ENCODE measurements at places on chromosomes 1 and 21. TPM values are rescaled to one million over a fixed set of nuclear protein-coding genes. Genes with fewer than 3 reads are reported as not detected.

DNA sequence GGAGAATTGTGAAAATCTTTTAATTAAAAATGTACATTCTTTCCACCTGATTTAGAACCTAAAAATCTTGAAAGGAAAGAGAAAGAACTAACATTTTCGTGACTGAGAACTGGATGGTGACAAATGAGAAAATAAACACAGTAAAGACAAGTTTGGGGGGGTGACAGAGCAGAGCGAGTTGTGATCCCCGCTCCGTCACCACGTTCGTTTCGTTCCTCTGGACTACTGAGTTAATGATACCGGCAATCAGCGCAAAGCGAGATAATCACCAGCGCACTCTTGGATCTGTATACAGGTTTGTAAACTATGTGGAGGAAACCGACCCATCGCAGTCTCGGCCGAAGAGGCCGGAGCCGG lies 31.2 kb upstream of the CFAP126 start:
- no peak for DNase-seq

- DNase-seq = no peak
These were observed 24.1 kb downstream of the BCL9 start for GRCh38 chr1:147565189-147565980.

The DPYD gene
- 64.8 TPM for total RNA-seq

- DNase-seq = peak; percentile 73
These were observed 8.0 kb downstream of the SDHB start for GRCh38 chr1:17045634-17046333.

DNA sequence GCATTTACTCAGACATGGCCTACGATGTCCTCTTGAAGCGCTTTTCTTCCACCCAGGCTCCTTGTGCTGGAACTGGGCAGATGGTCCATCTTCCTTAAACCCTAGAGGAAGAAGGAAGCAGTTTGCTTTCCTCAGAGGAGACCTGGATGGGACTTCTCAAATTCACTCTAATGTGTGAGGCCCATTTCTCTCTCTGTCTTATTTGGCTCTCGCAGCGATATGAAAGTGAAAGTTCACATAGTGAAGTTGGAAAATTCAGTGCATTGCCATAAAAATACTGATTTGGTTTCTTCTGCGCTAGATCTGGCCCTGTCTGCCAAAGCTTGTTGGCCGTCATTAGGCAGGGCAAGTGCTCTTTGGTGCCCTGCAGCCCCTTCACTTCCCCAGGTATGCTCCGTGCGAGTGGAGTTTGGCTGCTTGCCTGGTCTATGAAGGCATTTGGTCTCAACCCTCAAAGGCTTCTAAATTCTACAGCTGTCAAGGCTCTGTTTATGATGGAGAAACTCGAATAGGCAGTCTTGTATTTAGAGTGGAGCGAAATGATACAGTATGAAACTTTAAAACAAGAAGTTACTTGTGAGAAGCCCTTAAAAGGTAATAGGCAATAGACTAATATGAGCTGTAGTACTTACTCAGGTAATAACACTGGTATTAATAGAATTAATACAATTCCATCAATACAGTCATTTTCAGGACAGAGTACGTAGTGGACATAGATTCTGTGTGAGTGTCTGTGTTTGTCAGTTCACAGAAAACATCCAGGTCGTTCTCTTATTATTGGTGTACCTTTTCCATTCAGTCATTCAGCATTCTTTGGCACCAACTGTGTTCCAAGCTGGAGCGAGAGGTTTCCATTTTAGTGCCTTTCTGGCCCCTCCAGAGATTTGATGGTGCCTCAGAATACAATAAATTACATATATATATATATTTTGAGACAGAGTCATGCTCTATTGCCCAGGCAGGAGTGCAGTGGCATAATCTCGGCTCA lies 20.5 kb downstream of the SZRD1 start:
- DNase-seq = no peak

GRCh38 chr1:221743416-221744208 lies 1.7 kb upstream of the DUSP10 start:
- no peak for DNase-seq

- DNase-seq = no peak
These were observed 151.8 kb downstream of the SETD4 start for GRCh38 chr21:35908311-35909078.

- DNase-seq = peak; percentile 57
These were observed at the start of gene FABP3 for GRCh38 chr1:31373056-31373896. Gene FABP3, minus strand, starts transcription at chr1:31373076. Its CDS starts 62 bp downstream, at chr1:31373014.

DNA sequence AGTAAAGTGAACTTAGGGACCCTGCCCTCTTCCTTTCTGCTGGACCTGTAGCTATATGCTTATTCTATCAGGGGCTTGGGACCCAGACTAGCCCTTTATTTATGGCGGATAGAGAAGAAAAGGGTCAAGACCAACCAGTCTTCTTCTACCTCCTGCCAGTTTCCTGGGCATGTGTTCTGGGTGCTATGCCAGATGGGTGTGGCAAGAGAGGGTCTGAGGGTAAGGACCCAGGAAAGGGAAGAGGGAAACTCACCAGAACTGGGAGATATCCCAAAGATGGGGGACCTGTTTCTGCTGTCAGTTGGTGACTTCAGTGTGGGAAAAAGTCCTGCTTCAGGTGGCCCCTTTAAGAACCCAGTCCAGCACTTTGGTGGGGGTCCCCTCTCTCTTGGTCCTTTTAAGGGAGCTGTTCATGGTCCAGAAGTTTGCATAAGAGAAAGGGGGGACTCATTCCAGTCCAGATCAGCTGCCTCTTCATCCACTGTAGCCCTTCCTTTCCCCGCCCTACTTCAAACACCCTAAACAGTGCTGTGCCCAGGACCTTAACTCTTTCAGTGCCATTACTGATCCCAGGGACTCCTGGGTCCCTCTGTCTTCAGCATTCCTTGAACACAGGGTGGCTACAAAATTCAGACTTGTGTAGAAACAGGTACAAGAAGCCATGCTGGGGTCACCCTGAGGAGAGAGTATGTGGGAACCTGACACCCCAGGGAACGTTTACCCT lies 18.4 kb downstream of the SSR2 start:
- DNase-seq = no peak

DNA sequence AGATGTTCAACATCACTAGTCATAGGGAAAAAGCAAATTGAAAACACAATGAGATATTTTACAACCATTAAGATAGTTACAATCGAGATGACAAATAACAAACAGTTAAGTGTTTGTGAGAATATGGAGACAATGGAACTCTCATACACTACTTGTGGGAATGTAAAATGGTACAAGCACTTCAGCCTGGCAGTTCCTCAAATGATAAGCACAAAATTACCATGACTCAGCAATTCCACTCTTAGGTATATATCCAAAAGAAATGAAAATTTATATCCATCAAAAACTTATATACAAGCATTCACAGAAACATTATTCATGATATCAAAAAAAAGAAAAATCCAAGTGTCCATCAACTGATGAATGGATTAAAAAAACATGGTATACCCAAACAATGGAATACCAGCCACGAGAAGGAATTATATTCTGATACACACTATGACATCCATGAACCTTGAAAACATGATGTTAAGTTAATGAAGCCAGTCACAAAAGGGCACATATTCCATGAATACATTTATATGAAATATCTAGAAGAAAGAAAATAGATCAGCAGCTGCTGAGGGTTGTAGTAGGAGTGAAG lies 76.4 kb downstream of the EVI5 start:
- no peak for DNase-seq

DNA sequence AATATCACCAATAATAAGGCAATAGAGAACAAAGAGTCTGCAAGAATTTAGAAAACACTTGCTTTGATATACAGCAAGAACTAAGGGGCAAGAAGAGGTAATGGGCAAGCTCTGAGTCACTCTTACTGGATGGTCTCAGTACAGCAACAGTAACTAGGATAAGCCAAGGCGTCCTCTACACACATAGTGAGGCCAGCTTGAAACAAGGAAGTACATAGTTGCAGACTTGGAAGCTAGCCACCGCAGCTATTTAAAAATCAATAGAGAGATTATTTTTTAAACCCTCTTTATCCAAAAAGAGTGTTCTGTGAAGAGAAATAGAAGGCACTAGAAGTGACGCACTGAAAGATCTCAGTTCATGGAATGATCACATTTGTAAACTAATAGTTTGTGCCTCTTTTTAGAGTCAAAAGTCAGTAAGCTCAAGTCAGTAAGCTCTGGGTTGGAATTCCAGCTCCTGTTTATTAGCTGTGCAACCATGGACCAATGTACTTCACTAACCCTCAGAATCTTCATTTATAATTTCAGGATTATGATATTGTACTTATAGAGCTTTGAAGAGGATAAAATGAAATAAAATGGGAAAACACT lies 118.6 kb downstream of the AKT3 start:
- DNase-seq = no peak

GRCh38 chr1:111179968-111180533 lies 20.4 kb downstream of the DENND2D start:
- DNase-seq = no peak

The CLDN14 gene
- total RNA-seq = not detected

DNA sequence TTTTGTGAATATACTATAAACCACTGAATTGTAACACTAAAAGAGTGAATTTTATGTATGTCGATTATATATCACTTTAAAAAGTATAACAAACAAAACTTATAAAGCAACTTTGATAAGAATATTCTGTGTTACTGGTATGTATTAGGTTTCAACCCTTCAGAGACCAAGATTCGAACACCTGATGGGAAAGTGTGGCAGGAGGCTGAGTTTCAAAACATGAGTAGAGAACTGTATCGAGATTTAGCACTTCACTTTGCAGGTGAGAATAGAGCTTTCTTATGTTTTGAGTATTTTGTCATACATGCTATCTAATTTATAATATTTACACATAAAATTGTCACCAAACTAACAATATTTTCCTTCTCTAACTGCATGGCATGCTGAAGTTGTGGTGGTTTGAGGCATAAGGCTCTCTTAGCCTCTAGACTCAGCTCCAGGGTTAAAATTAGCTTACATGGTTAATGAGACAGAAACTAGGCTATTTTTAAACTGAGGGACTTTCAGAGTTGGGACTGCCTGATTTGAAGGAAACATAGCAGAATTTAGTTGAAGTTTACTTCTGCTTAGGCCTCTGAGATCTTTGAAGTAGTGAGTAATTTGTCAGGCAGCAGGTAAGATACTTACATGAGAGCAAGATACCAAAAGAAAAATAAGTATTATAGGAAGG lies 48.6 kb downstream of the CEP350 start:
- no peak for DNase-seq

DNA sequence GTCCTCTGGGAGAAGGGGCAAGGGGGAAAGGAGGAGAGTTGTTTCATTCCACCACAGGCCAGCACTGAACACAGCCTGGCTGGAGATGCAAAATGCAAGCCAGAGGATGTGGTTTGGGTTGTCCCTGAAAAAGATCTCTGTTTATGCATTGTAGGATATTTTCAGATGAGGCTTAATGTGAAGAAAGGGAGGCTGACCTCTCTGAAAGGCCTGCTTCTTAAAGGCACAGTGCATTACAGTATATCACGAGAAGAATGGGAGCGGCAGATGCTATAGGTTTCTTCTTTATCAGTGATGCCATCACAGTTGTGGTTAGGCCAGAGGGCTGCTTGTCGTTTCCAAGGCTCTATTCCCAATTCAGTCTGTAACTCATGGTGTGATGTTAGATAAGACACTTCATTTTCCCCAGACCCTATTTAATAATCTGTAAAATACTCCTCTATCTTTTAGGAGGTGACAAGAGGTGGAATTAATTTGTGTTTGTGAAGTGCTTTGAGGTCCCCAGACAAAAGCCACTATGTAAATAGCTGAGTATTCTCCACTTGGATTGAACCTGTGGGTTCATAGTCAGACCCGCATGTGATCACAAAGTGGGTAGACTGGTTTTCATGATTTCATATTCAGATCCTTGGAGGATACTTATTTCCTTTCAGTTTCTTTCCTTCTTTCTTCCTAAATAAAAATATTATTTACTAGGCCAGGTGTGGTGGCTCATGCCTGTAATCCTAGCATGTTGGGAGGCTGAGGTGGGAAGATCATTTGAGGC lies 76.5 kb upstream of the WDR26 start:
- DNase-seq = peak; percentile 28

The CACNA1S gene
- not detected for total RNA-seq

The MYOM3 gene
- 0.06 TPM for total RNA-seq

The HTR6 gene
- not detected for total RNA-seq

DNA sequence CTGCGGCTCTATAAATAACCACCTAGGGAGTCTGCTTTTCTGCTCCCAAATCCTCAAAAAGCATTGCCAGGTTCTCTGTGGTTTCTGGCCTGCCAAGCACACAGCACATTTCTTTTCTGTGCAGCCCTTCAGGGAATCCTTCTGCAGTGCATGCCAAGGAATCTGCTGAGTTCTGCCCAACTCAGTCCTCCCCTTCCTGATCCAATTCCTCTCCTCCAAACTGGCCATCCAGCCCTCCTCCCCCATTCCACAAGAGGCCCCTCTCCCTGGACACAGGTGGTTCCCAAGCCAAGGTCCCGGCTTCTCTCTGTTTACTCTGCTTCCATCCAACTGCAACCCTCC lies 61.8 kb downstream of the HIVEP3 start:
- DNase-seq = no peak

DNA sequence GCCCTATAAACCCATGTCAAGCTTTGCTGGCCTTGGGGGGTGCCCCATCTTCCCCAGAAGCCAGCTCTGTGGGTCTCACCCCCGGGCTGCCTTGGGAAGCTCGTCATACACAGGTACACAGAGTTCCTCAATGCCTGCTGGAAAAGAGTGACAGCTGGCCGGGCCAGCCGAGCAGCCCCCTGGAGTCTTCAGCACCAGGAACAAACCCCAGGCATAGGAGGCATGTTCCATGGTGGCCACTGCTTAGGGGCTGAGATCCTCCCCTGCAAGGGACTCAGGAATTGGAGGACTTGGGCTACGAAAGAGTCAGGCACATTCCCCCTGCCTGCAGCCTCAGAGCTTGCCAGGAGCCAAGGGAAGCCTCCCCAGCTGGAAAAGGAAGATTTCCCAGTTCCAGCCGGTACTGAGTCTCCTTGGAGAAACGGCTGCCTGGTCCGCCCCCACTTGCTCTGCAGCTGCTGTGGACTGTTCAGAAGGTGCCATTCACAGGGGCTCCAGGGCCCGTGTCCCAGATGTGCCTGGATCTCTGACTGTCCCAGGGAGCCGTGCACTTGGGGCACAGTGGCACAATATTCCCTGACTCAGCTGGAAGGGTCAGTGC lies 89.5 kb downstream of the STUM start:
- DNase-seq = no peak

The SPRR2F gene
- total RNA-seq = not detected

- DNase-seq = no peak
These were observed 5.3 kb downstream of the TCHH start for GRCh38 chr1:152109998-152110294.

DNA sequence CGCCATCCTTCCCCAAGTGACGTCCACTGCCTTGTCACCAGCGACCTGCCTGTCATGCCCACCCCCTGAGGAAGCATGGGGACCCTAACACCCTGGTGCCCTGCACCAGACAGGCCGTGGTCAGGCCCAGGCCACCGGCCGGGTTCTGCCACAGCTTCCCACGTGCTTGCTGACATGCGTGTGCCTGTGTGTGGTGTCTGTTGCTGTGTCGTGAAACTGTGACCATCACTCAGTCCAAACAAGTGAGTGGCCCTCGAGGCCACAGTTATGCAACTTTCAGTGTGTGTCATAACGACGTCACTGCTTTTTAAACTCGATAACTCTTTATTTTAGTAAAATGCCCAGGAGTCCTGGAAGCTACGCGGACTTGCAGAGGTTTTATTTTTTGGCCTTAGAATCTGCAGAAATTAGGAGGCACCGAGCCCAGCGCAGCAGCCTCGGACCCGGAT lies 8.5 kb upstream of the CTRC start:
- peak; percentile 56 for DNase-seq

The TNFSF4 gene
- total RNA-seq = 2.0 TPM

The HNRNPCL2 gene
- not detected for total RNA-seq

GRCh38 chr1:3360646-3361257 lies 93.7 kb upstream of the ARHGEF16 start:
- no peak for DNase-seq

The GBP5 gene
- total RNA-seq = 0.34 TPM

- no peak for DNase-seq
These were observed 130.6 kb downstream of the PLPP3 start for GRCh38 chr1:56448529-56449300.
